Activated T-helper 17 cell treated with anti-CD3 and anti-CD28 coated beads, Interleukin-2, amount 50 U/mL, for 72 hours (primary cell): ENCODE measurements at places on chromosomes 5 and 9.

DNA sequence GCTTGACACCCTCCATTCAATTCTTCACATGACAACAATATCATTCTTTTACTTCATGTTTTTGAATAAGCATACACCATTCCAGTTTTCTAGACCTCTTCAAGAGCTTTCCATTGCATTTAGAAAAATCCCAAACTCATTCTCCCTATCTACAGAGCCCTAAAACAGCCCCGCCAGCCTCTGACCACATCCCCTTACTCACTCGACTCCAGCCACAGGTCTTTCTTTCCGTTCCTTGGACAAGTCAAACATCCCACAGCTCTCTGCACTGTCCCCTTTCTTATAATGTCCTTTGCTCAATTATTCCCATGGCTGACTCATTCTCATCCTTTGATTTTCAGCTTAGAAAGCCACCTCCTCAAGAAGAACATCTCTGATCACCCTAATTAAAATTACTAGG lies 38.2 kb downstream of the TTC39B start:
- peak; percentile 88 for ATAC-seq

DNA sequence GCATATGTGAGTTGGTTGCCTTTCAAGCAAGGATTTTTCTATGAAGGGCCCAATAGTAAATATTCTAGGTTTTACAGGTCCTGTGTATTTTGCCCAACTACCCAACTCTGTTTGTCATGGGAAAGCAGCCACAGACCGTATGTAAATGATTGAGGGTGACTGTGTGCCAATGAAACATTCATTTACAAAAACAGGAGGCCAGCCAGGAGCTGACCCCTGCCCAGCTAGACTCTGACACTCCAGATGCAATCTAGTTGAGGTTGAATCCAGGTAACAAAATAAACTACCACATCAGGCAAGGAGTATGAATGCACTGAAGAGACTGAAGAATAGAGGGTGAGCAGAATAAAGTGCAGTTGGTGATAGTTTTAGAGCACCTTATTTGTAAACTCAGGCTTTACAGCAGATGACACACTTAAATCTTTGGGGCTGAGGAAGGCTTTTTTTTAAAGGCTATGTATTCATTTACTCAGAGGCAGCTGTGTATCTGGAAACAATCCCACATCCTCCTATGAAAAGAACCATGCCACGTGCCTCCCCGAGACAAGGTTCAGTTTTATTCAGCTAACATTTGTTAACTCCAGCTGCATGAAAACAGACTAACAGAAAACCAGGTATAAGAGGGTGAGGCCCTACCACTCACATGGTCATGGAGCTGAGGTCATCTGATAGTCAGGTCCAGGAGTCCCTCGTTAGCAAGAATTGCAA lies 60.7 kb downstream of the SLC1A1 start:
- no peak for ATAC-seq

- ATAC-seq, result no peak
Measured at GRCh38 chr5:10629682-10630081, 65.8 kb downstream of the ANKRD33B start.

DNA sequence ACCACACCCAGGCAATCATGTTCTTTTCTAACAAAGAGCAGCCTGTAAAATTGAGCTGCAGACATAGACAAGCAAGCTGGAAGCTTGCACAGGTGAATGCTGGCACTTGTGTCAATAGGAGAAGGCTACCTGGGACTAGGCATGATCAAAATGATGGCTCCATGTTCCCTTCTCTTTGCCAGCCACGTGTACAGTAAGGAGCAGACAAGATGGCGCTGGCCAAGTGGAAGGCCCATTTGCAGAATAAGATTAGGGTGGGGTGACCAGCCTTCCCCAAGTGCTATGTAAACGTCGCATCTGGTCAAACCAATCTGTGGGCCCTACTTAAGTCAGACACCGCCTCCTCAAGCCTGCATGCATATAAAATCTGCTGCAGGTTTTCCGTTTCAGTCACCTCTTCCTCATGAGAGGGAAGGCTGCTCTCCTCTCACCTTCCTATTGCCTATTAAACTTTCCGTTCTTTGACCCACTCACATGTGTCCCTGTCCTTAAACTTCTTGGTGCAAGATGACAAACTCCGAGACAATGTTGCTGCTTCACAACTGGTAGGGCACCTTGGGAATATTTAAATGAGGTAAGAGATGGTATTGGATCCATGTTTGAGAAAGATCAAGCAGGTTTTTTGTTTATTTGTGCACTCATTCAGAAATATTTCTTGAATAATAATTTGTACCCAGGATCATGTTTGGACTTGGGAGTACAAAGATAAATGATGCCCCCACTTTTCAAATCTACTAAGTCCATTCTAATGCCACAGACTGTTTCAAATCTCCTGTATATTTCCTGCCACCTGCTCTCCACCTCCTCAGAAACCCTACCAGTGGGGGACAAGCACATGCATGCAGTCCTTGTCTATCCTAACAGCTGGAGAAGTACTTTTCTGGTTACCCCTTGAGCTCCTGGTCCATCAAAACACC lies 30.7 kb upstream of the TGFBR1 start:
- ATAC-seq, result no peak

GRCh38 chr5:40547557-40547956 lies 132.2 kb upstream of the PTGER4 start:
- ATAC-seq, result peak; percentile 29

- no peak for ATAC-seq
Measured at GRCh38 chr9:122320413-122320881, 50.4 kb upstream of the PTGS1 start.
